ENCODE measurements at places on chromosomes 6 and 20. TPM values are rescaled to one million over a fixed set of nuclear protein-coding genes. Genes with fewer than 3 reads are reported as not detected.

DNA sequence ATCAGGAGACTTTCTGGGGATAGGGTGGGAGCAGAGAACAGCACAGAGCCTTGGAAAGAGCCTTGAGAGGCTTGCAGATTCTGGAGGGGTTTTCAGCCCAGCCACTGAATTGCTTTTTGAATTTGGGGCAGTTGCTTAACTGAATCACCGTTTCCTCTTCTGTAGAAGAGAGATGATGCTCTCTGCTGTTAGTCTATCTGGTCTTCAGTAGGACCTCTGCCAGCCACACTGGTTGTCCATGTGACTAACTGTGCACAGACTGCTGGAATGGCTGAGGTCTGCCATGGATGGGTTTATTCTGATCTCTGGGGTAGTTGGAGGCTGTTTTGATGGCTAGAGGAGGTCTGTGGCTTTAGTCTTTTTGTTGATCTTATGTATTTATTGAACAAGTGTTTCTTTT, 21.4 kb upstream of the PRDM1 start:
- H3K4me1 ChIP-seq = no peaks in the 10 kb centered on the region
- no peak overlapping the region for H3K4me3 ChIP-seq
- H3K36me3 ChIP-seq = no peaks in the 10 kb centered on the region
- H3K27me3 ChIP-seq = peaks cover 7% of the 10 kb centered on the region

The WFDC12 gene
- total RNA-seq = not detected

GRCh38 chr20:49620364-49621240, 52.7 kb upstream of the PTGIS start:
- DNase-seq = peak; percentile 100
- peak overlapping the region; percentile 57 for H3K27ac ChIP-seq
- no peaks in the 10 kb centered on the region for H3K27me3 ChIP-seq
- peak overlapping the region; percentile 8 for H3K4me3 ChIP-seq
- peaks cover 37% of the 10 kb centered on the region for H3K4me1 ChIP-seq

DNA sequence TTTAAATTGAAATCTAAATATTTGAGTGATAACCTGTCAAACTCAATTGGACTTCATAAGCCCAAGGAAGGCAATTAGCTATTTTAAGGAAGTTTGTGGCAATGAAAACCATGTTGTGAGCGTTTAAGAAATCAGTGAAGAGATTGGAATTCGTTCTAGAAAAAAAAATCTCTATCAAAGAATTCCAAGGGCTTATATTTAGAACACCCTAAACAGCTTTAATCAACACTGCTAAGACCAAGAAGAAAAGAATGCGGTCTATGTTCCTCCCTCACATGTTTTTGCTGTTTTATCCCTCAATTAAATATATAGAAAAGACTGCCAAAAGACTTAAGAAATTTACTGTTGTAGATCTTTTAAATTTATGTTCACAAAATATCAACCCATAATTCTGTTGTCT, 16.6 kb upstream of the ABRACL start:
- no peaks in the 10 kb centered on the region for H3K36me3 ChIP-seq
- no peaks in the 10 kb centered on the region for H3K4me1 ChIP-seq
- no peaks in the 10 kb centered on the region for H3K27me3 ChIP-seq
- DNase-seq = no peak
- no peak overlapping the region for H3K4me3 ChIP-seq

The SOX12 gene
- 17.9 TPM for total RNA-seq

DNA sequence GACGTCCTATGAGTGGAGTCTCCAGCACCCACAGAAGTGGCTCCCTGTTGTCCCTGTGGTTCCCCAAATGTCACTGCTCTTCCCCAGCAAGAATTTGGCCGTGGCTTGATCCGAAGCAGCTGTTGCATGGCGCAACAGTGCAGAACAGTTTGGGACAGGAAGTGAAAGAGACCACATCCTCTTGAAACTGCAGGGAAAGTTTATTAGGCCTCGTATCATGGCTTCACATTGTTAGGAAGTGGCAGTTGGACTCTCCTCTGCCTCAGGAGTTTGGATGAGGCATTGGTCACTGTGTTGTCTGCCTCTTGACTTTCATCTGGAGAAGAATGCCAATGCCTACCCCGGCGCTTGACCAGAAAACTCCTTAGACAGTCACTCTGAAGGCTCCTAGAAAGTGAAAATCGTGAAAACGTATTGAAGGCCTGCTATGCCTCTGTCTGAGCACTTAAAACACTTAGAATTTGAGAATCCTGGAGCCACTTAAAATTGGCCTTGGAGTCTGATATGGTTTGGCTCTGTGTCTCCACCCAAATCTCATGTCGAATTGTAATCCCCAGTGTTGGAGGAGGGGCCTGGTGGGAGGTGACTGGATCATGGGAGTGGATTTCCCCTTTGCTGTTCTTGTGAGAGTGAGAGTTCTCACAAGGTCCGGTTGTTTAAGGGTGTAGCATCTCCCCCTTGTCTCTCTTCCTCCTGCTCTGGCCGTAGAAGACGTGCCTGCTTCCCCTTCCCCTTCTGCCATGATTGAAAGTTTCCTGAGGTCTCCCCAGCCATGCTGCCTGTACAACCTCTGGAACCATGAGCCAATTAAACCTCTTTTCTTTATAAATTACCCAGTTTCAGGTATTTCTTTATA, 334.9 kb upstream of the JARID2 start:
- peaks cover 23% of the 10 kb centered on the region for H3K4me1 ChIP-seq
- DNase-seq = peak; percentile 78
- no peaks in the 10 kb centered on the region for H3K27me3 ChIP-seq
- 0 out of 2 replicates have a peak overlapping the region, but pooled peaks have one; percentile 24 for H3K4me3 ChIP-seq
- peak overlapping the region; percentile 91 for H3K27ac ChIP-seq

The MCCD1 gene
- not detected for total RNA-seq

GRCh38 chr6:132812255-132812732, 2.1 kb upstream of the RPS12 start:
- H3K27me3 ChIP-seq = peaks cover 5% of the 10 kb centered on the region
- H3K4me3 ChIP-seq = peak overlapping the region; percentile 85
- H3K36me3 ChIP-seq = peaks cover 5% of the 10 kb centered on the region
- peak overlapping the region; percentile 96 for H3K27ac ChIP-seq
- H3K4me1 ChIP-seq = peaks cover 6% of the 10 kb centered on the region
- no peak for DNase-seq

DNA sequence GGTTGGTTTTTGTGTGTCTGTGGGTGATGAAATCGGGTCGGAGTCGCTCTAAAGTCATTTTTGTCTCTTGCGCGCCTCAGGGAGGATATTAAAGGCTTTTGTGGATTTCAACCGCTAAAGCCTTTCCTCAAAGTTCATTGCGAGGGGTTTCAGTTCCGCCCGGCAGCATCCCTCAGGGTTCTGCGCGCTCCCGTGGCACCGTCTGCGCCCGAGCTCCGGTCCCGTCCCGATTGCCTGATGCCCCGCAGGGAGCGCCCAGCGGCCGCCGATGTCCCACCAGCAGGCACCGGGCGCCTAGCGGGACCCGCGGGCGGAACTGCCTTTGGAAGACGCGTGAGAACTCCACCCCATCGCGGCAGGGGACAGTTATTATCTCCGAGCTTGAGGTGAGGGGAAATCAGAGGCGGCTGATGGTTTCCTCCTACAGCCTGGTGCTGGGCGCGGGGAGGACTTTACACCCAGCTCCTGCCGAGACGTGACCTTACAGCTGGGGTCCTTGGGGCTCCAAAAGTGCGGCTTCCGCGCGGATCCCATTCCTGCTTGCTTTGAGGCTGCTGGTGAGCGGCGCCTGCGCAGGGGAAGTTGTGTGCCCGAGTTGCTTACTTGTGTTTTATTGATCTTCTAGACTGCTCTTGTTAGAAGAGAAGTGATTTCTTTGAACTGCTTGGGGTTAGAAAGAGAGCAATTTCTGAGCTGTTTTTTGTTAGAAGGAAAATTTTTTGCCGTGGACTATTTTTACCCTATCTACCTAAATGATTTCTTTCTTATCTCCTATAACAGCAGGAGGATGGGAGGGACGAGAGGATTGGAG, 27.1 kb downstream of the ULBP1 start:
- H3K4me1 ChIP-seq = peaks cover 14% of the 10 kb centered on the region
- no peak for DNase-seq
- peaks cover 5% of the 10 kb centered on the region for H3K27me3 ChIP-seq
- H3K27ac ChIP-seq = no peak overlapping the region
- H3K36me3 ChIP-seq = no peaks in the 10 kb centered on the region

Data from GM12878 (cell line).